ENCODE measurements at places on chromosomes 11 and 22.

DNA sequence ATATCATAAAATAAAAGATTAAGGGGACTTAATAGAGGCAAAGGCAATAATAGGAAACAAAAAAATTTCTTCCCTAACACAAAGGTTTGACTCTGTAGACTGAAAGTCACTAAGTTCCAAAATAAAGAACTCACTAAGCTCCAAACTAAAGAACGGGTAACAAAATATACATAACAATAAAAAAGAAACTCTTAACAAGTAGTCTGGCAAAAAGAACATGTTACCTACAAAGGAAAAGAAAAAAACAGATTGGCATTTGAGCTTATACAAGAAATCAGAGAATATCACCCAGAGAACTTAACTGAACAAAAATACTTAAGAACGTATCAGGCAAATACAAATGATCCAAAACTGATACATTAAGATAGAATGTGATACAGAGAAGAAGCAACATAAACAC is 7.5 kb downstream of the ARHGAP32 start:
- DNase-seq, result no peak

DNA sequence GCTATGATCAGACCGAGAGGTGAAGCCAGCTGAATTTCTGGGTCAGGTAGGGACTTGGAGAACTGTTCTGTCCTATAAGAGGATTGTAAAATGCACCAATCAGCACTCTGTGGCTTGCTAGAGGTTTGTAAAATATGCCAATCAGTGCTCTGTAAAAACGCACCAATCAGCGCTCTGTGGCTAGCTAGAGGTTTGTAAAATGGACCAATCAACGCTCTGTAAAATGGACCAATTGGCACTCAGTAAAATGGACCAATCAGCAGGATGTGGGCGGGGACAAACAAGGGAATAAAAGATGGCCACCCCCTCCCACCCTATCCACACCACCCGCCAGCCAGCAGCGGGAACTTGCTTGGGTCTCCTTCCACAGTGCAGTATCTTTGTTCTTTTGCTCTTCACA is 6.4 kb upstream of the SEC14L4 start:
- DNase-seq, result no peak

DNA sequence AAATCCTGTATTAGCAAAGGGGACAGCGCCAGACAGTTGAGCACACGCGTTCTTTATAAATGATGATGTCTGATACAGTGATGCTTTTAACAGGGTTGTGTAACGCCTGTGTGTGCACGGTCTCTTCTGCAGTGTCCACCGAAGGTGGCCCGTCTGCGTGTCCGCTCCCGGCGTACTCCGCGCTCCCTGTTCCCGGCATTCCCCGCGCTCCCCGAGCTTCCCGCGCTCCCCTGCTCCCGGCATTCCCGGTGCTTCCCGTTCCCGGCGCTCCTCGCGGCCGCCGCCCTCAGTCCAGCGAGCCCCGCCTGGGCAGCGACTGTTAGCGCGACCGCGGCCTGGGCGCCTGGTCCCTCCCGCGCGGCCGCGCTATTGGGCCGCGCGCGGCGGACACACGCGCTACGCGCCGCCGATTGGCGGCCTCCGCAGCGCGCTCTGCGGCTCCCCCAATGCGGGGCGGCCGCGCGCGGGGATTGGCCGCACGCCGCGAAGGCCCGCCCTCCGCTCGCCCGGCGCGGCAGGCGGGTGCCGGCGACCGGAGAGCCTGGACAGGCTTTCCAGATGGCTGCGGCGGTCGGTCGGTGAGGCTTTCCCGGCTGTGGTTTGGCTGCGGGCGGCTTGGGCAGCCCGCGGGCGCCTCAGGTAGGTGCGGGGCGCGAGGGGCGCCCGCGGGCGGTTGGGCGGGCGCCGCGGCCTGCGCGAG is at the start of gene DGCR8:
DGCR8 (plus strand) TSS at position 497 of the 700 bp plus-strand sequence. CDS start 5,723 bp downstream, outside the sequence.
- DNase-seq, result peak; percentile 60

GRCh38 chr22:20111045-20111688 is 4.7 kb upstream of the RANBP1 start:
- peak; percentile 36 for DNase-seq

- DNase-seq, result no peak
Measured at GRCh38 chr11:115385226-115385625, 119.0 kb downstream of the CADM1 start.

Data from stimulated activated CD4-positive, alpha-beta T cell treated with anti-CD3 and anti-CD28 coated beads, Interleukin-4, amount 100 ng/mL, for 24 hours (primary cell).